HTR-8/SVneo (cell line): ENCODE measurements at places on chromosomes 4 and X.

GRCh38 chr4:39620551-39621313, 17.9 kb downstream of the SMIM14 start:
- no peak for DNase-seq

GRCh38 chr4:184384810-184385557, 89.4 kb downstream of the IRF2 start:
- DNase-seq = no peak

- no peak for DNase-seq
Measured at GRCh38 chrX:72268597-72269365, 8.3 kb downstream of the RPS4X start.

- peak; percentile 22 for DNase-seq
Measured at GRCh38 chr4:124322234-124323065, 390.1 kb downstream of the ANKRD50 start.

DNA sequence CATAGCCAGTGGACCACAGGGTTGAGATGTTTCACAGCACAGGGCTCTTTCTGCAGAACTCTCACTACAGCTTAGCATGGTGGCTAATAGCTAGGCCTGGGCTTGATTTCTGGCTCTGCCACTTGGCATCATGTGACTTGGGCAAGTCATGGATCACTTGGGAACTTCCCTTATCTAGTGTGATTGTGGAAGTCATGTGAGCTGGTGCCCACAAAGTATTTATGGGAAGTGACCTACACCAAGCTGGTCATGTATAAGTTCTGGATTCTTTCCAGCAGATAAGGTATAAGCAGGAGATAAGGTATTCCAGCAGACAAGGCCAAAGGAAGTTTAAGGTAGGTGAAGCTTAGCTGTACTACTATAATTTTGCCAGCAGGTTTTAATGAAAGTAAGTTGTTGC, 61.0 kb downstream of the REELD1 start:
- DNase-seq = no peak

GRCh38 chrX:151750511-151750910, 16.0 kb downstream of the CNGA2 start:
- DNase-seq = no peak

DNA sequence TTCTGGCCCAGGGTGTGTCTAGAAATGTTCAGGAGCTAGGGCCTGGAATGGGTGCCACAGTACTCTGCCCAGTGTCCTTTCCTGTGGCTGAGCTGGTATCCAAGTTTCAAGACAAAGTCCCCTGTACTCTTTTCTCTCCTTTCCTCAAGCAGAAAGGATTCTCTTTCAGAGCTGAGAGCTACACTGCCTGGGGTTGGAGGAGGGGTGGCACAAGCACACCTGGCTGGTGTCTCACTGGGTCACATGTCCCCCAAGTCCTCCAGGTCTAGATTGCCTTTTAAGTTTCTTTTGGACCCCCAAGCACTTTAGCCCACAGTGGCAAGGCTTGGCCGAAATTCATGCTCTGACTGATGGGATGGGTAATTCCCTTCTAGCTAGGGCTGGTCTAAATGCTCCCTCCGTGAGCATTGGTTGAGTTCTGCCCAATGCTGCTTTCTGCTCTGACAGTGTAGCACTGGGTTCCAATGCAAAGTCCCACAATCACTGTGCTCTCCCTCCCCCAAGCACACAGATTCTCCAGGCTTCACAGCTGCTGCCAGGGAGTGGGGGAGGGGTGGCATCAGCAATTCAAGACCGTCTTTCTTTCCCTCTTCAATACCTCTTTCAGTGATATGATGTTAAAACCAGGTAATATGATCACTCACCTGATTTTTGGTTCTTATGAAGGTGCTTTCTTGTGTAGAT, 47.8 kb downstream of the BEX3 start:
- DNase-seq = no peak

- DNase-seq = no peak
Measured at GRCh38 chr4:53281438-53281837, 84.4 kb downstream of the SCFD2 start.

DNA sequence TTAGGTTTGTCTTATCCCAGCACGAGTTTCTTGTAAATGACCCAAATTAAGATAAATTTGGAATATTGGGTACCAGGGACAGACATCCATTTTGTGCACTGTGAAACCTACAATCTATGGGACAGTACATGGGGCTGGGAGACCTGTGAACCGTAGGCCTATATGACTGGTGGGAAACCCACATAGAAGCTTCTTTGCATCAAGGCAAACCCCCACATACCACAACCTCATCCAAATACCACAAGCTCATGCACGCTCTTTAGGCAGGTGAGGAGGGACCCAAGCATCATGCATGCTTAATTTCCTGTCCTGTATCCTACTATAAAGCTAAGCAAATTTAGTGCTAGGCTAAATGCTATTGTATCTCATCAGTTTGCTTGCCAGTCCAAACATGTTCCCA, 47.8 kb downstream of the NIPAL1 start:
- no peak for DNase-seq

DNA sequence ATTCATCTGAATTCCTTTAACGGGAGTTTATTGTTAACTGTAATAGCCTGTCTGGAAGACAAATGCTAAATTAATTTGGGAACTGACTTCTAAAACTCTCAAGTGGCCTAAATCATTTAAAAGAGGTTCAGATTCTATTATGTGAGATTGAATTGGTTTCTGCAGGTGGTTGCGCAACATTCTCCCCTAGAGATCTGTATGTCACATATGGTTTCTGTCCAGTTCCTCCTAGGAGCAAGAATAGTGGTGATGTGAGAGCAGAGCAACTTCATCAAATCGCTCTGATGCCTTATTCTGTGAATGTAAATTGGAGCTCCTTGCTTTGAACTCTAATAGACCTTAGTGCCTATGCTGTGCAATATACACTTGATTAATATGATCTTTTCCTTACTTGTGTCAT, 144.6 kb upstream of the GPR101 start:
- DNase-seq = no peak

GRCh38 chrX:21933077-21933476, 7.4 kb upstream of the SMS start:
- DNase-seq = no peak

DNA sequence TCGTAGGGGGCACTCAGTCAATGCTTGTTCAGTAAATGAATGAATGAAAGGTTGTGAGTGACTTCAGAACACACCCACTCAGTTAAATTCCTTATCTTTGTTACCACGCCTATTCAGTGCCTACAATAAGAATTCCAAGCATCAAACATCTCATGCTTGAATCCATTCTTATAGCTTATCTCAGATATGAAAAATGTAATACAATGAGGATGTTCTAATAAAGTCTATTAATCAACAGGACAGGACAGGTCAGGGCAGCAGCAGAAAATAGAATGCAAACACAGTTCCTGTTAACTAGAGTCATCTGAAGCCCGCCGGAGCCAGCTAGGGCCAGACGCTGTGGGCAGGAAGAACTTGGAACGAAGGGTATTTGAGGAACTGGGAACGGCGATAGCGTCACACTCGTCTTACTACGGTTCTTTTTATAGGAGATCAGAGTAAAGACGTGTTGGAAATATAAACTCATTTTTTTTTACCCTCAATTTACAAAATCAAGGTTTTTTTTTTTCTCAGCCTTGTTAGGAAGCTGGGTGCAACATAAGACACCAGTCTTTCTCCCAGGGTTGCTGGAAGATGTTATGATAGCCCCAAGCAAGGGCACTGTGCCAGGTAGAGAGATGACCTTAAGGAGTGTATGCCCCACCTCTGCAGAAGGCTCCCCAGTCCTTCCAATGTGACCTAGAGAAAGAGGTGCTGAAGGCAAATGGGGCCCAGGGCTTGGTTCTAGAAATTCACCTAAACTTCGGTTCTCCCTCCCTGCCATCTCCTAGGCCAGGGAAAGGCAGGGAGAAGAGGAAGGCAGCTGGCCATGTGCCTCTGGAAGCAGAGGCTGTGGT, 48.3 kb downstream of the SEL1L3 start:
- no peak for DNase-seq

GRCh38 chr4:14742054-14742453, 260.2 kb upstream of the CPEB2 start:
- no peak for DNase-seq

DNA sequence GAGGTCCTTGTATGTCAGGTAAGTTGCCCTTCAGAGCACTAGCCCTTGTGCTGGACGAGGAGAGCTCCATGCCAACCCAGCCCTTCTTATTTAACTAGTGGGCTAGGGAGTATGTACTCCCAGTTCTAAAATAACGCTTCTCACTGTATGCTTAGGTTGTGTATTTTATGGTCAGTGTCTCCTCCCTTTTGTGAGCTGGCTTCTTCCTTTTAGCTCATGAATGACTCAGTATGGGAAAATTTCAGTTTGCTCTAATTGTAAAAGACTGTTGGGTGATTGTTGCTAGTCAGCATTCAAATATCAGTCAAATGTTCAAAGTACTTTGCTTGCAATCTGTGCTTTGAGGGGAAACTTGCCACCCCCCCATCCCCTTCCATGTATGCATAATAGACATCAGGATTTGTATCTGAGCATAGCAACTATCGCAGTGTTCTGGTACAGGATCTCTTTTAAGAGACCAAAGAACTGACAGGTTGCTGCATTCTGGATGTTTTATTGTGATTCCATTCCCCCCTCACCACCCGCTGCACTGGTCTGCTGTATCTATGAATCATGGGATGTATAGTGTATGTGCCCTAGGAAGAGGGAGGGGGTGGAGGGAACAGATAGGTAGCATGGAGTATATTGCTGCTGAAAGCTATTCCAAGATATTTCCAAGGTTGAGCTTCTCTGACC, 34.7 kb downstream of the DLG3 start:
- DNase-seq = peak; percentile 43

DNA sequence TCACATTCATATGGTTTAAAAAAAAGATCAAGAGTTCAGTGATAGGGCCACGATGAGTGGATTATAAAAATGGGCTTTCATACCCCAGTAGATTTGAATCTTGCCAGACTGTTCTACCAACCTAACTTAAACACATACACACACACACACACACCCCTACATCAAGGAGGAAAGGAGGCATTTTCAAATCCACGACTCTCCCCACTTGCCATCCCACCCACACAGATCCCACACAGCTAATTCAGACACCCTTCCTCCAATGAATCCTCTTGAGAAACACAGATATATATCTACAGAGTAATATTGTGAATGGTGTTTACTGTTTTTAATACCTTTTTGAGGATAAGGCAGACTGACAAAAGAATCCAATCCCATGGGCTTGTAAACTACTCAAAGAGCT, 16.8 kb downstream of the SUPT20HL1 start:
- no peak for DNase-seq

DNA sequence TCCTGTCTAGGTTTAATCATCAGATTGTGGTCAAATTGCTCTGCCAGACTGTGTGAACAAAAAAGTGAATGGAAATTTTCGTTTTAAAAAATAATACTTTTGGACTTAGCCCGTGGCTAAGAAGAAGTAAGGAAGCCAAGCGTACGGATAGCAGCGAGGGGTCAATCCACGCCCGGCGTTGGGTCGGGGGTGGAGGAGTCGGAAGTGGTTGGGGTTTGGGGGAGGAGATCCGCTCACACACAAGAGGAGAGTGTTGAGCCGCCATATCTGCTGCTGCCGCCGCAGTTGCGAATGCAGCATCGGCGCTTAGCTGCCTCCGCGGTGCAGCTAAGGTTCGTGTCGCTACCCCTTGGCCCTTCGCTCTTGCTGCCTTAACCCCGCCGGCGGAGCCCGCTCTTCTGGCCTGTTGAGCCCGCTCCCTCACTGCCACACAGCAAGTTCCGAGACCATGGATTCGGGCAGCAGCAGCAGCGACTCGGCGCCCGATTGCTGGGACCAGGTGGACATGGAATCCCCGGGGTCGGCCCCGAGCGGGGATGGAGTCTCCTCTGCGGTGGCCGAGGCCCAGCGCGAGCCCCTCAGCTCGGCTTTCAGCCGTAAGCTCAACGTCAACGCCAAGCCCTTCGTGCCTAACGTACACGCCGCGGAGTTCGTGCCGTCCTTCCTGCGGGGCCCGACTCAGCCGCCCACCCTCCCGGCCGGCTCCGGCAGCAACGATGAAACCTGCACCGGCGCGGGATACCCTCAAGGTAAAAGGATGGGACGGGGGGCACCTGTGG, at the start of gene GSPT2:
GSPT2 (plus strand) TSS at position 264 of the 779 bp plus-strand sequence; CDS start at position 449, 185 bp downstream.
- DNase-seq = peak; percentile 11

DNA sequence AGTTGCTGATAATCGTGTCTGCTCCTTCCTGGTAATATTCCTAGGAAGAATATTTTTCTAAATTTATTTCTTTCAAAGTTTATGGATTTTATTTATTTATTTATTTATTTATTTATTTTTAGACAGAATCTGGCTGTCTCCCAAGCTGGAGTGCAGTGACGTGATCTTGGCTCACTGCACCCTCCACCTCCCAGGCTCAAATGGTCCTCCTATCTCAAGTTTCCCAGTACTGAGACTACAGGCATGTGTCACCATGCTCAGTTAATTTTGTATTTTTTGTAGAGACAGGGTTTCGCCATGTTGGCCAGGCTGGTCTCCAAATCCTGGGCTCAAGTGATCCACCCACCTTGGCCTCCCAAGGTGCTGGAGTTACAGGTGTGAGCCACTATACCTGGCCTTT, 48.9 kb downstream of the PDLIM5 start:
- no peak for DNase-seq

GRCh38 chrX:103726477-103726876, 15.8 kb downstream of the TMEM31 start:
- DNase-seq = no peak

- DNase-seq = no peak
Measured at GRCh38 chr4:8500966-8501365, 60.4 kb downstream of the TRMT44 start.

- DNase-seq = peak; percentile 19
Measured at GRCh38 chrX:38175139-38175538, 45.5 kb downstream of the SRPX start.

- no peak for DNase-seq
Measured at GRCh38 chrX:50671661-50672060, 142.3 kb downstream of the SHROOM4 start.

GRCh38 chrX:3712051-3712869, 1.2 kb downstream of the PRKX start:
- no peak for DNase-seq

- no peak for DNase-seq
Measured at GRCh38 chr4:41174444-41174843, 39.9 kb downstream of the APBB2 start.

GRCh38 chrX:12985331-12985730, 10.4 kb downstream of the TMSB4X start:
- no peak for DNase-seq

DNA sequence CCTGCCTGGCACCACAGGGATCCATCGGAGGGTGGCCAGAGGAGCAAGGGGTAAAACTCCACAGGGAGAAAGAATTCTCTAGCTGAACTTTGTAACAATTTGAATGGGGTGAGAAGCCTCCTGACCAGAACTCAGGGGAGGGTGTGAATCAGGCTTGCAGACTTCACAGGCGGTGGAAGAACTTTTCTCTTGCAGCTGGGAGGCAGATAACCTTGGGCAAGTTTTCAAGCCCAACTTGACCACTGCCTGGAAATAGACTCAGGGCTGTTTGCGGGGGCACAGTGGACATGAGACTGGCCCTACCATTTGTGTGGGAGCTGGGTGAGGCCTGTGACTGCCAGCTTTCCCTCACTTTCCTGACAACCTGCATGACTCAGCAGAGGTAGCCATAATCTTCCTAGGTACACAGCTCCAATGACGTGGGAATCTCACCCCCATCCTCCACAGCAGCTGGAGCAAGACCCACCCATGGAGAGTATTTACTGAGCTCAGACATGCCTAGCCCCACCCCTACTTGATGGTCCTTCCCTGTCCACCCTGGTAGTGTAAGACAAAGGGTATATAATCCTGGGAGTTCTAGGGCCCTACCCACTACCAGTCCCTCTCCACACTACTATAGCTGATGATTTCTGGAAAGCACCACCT, 210.0 kb upstream of the AGTR2 start:
- DNase-seq = no peak
